GM19239 (cell line): ENCODE measurements at places on chromosomes 13 and 19.
A peak's percentile ranks its signal among the peaks of the same experiment; 100 is the strongest.

- DNase-seq = no peak
These were observed 6.5 kb downstream of the ARHGEF18 start for GRCh38 chr19:7355151-7355820.

DNA sequence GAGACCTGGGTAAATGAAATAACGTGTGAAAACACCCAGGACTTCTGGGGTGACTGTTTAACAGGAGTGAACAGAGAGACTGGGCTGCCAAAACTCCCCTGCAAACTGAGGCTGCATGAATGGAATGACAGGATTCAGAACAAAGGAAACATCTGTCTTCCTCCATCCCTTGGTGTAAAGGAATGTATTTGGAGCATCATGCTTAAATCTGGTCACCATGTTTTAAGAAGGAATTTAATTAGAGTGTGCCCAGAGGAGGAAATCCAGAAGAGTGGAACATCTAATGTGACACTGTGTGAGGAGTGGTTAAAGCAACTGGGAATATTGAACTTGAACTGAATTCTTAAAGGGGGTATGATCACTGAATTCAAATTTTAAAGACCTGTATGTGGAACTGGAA, 437.2 kb downstream of the LIG4 start:
- no peak for DNase-seq

DNA sequence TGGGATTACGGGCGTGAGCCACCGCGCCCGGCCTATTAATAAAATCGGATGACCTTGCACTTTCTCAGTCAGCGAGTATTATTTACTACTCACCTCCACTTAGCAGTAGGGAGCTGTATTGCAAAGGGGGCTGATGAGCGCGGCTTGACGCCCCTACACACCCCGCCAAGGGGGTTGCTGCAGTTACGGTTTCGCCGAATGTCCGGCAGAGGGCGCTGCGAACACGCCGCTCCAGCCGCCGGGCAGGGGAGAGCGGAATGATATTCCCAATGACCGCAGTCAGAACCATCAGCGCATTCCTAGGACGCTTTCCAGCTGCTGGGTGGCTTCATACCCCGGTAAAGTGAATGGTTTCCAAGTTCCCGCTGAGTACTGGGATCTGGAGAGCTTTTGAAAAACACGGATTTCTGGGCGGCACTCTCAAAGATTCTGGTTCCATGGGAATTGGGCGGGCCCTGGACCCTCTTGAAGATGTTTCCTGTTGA, 30.0 kb upstream of the TPT1 start:
- DNase-seq = peak; percentile 56

- no peak for DNase-seq
These were observed 412.0 kb downstream of the SLITRK1 start for GRCh38 chr13:83470133-83470797.

- DNase-seq = no peak
These were observed 41.4 kb upstream of the FGF14 start for GRCh38 chr13:102443249-102443648.

GRCh38 chr13:50617134-50617721, 226.3 kb downstream of the DLEU7 start:
- no peak for DNase-seq

GRCh38 chr19:35031072-35031881, 1.0 kb downstream of the SCN1B start:
- no peak for DNase-seq

DNA sequence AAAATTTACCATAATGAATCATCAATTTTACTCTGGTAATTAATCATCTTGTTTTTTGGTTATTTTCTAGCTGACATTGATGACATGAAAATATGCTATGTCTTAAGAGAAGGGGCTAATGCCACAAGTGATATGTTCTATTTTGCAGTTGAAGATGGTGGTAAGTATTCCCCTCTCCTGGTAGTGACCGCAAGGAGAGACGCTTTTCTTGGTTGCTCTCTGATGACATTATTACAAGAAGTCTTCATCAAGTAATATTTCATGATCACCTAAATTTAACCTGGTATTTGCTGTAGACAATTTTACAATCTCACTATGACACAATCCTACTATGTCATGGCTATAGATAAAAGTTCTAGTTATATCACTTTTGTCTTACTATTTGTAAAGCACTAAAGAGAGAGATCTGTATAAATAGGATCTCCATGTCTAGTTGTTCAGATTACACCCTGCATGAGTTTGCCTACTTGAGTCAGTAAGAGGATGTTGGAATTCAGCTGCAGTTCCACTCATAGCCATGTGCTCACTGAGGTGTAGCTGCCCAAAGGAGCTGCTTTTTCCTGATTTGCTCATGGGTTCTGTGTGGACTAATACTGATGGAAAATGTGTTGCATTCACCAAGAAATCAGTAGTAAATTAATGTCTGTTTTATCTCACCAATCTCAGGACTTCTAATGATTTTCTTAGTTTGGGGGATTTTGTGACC, 10.9 kb downstream of the FREM2 start:
- no peak for DNase-seq

- no peak for DNase-seq
These were observed 22.8 kb downstream of the HAUS8 start for GRCh38 chr19:17052439-17052838.

DNA sequence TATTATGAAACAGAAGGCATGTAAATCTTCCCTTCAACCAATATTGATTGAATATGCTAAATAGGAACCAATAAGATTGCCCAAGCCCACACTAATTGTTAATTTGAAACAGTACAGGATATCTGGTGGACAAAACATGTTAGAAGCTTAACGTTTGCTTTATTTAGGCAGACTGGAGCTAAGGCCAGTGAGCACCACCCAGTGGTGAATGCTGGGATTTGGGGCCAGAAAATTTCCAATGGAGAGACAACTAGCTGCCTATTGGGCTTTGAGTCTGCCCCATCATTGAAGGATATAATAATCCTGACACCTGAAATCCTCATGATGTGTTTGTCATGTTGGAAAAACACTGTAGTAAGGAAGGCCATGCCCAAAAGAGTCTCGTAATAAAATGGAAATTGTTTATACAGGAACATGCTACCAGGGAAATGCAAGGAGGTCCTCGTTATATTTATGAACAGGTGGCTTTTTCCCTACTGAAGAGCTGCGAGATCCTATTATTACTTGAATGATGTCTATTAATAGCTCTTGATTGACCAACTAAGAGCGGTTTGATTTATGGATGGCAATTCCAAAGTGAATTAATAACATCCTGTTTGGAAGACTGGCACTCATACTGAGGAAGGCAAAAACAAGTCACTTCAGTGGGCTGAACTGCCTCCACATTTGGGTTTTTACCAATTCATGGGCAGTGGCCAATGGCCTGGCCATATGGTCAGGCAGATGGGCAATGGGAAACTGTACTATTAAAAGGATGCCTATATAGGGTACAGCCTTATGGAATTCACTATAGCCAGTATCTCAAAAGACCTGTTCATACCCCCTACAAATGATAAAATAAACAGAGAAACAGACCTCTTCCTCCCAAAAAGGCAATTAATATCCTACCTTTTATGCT, 8.7 kb downstream of the SIGLECL1 start:
- DNase-seq = peak; percentile 17

GRCh38 chr19:51724543-51724942, 752 bp upstream of the HAS1 start:
- no peak for DNase-seq

DNA sequence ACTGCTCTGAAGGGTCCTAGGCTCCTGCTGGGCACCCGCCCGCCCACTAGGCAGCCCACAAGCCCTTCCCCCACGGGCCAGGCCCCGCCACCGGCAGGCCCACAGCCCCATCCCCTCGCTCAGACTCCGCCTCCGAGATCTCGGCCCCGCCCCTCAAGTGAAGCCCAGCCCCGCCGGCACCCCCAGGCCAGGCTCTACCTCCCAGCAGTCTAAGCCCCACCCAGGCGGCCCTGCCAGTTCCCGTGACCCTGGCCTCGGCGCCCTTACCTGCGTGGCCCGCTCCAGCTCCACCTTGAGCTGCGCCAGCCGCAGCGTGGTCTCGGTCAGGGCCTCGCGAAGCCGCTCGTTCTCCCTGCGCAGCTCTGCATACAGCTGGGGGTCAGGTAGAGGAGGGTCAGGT, 16.3 kb downstream of the EPS8L1 start:
- no peak for DNase-seq

DNA sequence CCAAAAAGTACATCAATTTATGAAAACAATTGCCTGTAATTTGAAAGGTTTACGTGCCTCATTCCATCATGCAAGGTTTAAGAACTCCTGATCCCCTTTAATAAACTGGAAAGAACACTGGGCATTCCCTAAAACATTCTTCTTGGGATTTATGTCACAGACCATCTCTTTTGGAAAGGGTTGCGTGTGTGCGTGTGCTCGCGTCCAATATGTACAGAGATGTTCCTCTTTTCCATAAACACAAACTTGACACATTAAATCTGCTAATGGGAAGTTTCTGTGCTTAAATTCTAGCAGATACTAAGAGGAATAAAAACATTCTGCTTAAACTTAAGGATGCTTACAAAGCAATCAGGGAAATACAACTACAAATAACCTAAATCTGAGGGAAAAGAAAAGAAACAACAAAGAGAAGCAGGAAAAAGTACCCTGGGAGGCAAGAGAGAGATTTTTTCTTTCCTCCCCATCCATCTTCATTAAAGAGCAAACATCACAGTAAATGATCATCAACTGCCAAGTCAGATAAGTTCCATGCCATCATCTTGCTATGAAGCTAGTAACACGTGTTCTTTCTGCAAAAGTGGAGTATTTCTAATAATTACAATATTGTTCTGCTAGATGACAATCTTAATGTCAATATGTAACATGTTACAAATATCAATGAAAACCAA, 83.7 kb downstream of the STK24 start:
- DNase-seq = no peak

GRCh38 chr13:106324444-106324843, 211.0 kb downstream of the EFNB2 start:
- no peak for DNase-seq

DNA sequence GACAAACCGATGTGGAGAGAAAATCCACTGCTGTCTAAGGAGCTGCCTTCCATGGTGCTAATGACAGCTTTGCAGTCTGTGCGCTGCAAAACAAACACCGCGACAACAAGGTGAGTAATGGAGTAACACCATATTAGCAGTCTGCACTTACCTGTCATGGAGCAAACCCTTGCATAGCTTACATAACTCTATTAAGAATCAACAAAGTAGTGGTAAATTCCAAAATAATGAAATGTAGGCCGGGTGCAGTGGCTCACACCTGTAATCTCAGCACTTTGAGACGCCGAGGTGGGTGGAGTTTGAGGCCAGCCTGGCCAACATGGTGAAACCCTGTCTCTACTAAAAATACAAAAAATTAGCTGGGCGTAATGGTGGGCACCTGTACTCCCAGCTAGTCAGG, 56.2 kb downstream of the PARP4 start:
- no peak for DNase-seq

DNA sequence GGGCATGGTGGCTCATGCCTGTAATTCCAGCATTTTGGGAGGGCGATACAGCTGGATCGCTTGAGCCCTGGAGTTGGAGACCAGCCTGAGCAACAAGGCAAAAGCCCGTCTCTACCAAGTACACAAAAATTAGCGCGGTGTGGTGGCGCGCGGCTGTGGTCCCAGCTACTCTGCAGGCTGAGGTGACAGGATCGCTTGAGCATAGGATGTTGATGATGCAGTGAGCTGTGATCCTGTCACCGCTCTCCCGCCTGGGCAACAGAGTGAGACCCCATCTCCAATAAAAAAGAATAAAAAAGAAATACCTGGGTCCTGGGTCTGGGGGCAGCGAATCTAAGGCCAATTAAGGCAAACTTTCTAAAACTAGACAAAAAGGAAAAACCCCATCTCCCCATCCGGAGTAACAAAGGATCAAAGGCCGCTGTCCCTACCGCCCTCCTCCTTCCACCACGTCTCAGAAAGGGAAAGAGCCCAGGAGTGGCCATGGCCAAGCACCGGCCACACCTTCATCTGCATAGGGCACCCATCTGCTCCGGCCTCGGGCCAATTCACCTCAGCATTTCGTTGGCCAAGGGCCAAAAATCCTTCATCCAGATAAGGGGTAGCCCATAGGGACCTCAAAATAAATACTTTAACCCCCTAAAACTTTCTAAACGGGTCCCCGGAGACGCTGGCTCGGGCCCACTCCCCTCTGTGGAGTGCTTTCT, 851 bp downstream of the ZNF320 start:
- DNase-seq = peak; percentile 6

DNA sequence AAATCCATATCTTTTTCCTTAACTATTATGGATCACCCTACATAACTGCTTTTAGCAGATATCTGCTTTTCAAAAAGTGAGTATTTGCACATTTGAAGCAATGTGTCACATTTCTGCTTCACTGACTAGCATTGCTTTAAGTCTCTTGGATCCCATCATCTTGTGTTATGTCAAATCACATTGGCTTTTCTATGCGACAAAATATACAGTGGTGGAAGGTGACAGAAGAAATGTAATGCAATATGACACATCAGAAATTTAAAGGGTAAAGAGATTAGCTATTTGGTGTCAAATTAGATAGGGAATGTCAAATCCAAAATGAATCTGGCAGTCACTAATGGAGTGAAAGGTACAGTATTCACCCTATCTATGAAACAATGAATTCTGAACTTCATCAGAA, 1282.1 kb upstream of the PCDH20 start:
- DNase-seq = no peak
